ENCODE measurements at places on chromosomes 12 and 14.

GRCh38 chr12:2160043-2160442 is 107.3 kb downstream of the CACNA1C start:
- DNase-seq, result no peak

DNA sequence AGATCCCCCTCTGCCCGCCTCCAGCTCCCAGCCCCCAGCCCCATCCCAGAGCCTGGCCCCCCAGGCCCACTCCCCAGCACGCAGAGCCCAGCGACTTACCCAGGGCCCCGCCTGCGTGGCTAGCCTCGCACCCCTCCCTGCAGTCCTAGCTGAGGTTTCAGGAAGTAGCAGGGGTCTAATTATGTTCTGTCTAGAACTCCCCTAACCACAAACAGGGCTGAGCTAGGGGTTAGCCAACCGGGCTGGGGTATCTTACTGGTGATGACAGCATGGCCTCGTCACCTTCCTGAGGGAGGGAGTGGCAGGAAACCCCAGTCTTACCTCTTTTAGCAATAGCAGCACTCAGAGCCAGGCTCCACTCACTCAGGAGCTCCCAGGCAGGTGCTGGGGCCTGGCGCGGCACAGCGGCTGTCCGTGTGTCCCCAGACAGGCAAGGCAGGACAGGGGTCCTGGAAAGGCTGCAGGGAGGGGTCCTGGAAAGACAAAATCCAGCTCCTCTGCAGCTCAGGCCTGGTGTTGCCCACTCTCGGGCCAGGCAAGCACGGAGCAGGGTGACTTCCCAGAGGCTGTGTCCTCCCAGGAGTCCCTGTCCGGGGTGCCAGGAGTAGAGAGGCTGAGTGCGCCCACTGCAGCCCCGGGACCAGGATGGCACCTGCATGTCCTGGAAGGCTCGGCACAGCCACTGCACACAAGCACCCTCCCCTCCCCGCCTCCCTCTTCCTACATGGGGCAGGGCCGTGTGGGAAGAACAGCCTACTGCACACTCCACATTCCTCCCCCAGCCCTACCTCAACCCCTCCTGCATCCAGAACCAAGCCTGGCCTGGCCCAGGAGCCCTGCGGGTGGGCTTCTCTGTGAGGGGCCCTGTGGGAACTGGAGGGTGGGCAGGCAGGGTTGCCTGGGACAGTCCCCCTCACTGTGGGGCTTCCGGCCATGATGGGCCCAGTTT is at the start of gene GPR132:
GPR132 (minus strand) TSS at position 151 of the 949 bp plus-strand sequence. CDS start 10,010 bp downstream, outside the sequence.
- peak; percentile 61 for DNase-seq

DNA sequence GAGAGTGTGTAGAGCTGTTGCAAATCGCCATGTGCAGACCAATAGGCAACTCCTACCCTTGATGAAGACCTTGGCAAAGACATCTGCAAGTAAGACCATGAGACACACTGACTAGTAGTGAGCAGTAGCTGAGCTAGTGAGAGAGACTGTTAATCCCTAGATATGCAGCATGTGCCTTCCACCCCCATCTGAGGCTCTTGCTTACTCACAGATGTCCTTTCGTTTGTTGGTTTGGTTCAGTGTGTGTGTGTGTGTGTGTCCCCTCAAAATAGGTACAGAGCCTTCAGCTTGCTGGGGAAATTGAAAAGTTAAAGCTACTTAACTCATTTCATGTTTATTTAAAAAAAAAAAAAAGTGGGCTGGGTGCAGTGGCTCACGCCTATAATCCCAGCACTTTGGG is 37.6 kb downstream of the MYF5 start:
- DNase-seq, result no peak

GRCh38 chr12:115828168-115828567 is 449.3 kb downstream of the MED13L start:
- DNase-seq, result no peak

- DNase-seq, result no peak
These were observed 221.2 kb upstream of the TMPO start for GRCh38 chr12:98294051-98294805.

GRCh38 chr14:21768116-21768874 is 94.7 kb upstream of the OR4E1 start:
- DNase-seq, result no peak

- DNase-seq, result no peak
These were observed 839.9 kb upstream of the MGAT4C start for GRCh38 chr12:87096082-87096585.

GRCh38 chr12:67980391-67980790 is 8.9 kb upstream of the IFNG-AS1 start:
- no peak for DNase-seq

DNA sequence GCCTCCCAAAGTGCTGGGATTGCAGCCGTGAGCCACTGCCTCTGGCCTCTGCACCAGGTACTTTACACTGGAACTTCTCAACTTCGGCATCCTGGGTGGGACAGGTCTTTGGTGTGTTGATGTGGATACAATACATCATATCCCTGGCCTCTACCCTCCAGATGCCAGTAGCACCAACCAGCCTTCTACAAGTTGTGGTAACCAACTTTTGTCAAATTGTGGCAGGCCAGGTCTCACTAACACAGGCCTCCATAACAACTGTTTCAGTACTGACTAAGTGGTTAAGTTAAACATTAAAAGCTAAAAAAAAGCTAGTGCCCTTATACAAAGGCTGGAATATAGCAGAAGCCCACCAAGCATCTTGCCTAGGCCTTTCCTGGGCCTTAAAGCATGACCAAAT is 232.9 kb downstream of the PCNX1 start:
- no peak for DNase-seq

DNA sequence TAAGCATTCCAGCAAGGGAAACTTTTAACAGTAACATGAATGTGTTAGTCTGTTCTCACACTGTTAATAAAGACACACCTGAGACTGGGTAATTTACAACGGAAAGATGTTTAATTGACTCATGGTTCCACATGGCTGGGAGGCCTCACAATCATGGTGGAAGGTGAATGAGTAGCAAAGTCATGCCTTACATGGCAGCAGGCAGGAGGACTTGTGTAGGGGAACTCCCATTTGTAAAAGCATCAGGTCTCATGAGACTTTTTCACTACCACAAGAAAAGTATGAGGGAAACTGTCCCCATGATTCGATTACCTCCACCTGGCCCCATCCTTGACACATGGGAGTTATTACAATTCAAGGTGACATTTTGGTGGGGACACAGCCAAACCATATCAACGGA is 168.3 kb downstream of the PAH start:
- DNase-seq, result no peak

GRCh38 chr12:67091678-67092077 is 177.5 kb upstream of the CAND1 start:
- no peak for DNase-seq

- no peak for DNase-seq
These were observed 20.2 kb upstream of the P2RX4 start for GRCh38 chr12:121189619-121190155.

DNA sequence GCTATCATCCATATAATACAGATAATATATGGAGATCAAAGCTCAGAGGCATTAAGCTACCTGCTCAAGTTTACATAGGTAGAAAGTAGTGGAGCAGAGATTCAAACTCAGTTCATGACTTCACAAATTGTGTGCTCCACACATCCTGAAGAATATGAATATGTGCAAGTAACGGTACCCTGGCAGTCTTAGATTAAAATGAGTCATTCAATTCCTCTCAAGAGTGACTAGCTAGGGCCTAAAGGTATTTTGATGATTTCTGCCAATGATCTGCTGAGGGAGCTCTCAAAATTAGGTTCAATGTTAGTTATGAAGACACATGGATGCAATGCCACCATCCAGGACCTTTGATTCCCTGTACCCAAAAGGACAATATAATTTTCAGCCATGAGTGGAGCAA is 58.9 kb downstream of the GRIP1 start:
- DNase-seq, result no peak

- no peak for DNase-seq
These were observed 18.9 kb upstream of the LRTM2 start for GRCh38 chr12:1801303-1801975.

- no peak for DNase-seq
These were observed 20.5 kb downstream of the SARNP start for GRCh38 chr12:55797068-55797467.

GRCh38 chr14:51094282-51094821 is 553 bp downstream of the TRIM9 start:
- DNase-seq, result no peak

GRCh38 chr14:77061630-77062257 is 33.2 kb upstream of the IRF2BPL start:
- no peak for DNase-seq

- DNase-seq, result no peak
These were observed 134.2 kb downstream of the KCNK10 start for GRCh38 chr14:88188745-88189416.

- DNase-seq, result no peak
These were observed 113.6 kb downstream of the CHST11 start for GRCh38 chr12:104570174-104570907.

DNA sequence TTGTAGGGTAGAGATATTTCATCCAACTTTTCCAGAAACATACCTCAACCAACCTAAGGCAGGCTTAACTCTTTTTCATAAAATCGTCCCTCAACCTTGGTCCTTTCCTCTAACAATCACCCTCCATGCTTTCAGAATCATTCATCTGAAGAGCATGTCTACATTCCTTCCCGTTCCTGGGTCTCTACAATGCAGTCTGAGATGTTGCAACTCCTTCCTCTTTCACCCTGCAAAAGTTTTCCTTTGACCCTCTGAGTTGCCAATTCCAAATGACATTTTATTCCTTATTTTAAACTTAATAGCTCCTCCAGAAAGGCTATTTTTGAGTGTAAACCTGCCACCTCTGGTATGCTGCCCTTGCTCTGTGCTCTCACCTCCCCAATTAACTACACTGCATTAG is 16.7 kb downstream of the SLC7A7 start:
- no peak for DNase-seq

DNA sequence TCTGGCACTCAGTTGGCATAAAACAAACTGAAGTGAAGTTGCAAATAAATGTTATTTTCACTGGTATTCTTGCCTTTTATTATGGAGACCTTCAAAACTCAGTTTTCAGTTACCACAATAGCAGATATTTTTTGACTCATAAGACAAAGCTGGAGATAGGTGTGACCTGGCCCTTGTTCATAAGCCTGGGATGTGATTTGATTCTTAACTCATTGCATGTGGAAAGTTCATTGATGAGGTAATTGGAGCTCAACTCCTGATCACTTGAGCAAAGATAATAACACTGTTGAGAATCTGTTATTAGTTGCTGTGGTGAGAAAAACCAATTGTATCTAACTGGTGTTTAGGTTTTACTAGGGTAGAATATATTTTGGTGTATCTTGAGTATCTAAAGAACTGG is 105.1 kb downstream of the AEBP2 start:
- no peak for DNase-seq

DNA sequence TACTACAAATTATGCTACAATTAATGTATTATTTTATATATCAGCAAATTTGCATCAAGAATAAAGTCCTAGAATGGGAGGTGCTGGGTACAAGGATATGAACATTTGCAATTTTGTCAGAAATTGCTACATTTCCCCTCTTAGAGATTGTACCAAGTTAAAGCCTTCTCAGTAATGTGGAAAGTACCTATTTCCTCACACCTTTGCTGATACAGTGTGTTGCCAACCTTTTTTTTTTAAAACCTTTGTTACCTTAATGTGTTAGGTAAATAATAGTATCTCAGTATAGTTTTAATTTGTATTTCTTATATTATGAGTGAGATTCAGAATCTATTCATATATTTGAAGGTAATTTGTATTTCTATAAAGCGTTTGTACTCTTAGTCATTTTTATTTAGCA is 95.4 kb upstream of the HIF1A start:
- DNase-seq, result no peak

DNA sequence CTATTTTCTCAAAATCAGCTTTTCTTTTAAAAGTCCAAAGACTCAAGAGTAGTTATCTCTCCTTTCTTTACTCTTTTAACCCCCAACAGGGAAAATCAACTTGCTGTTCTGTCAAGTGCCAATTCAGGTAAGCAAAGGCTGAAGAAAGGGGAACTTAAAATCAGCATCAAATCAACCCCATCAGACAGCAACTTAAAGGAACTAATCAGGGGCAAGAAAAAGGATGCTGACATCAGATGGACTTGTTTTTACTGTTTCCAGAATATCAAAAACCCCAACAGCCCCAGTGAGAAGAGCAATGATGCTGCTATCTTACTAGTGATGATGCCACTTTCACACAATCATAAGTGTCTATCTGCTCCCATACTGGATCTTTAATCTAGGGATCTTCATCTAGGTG is 3.4 kb downstream of the BAZ2A start:
- no peak for DNase-seq

DNA sequence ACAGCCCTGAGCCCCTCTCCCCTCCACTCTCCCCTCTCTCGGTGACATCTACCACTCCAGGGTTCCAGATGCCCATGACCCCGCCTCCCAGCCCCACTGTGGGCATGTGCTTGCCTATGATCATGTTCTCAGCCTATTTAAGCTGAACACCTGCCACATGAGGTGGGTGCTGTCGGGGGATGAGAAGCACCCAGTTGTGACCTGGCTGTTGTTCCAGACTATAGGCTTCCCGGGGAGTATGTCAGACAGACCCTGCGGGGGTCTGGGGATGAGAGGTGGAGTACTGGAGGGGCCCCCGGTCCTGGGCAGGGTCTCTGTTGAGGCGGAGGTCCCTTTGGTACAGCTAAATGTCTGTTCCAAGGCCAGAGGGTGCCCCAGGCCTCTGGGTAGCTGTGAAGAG is 6.0 kb downstream of the VSX2 start:
- no peak for DNase-seq

Measured in T-helper 2 cell (primary cell).